ENCODE measurements at places on chromosomes 7 and 10.

DNA sequence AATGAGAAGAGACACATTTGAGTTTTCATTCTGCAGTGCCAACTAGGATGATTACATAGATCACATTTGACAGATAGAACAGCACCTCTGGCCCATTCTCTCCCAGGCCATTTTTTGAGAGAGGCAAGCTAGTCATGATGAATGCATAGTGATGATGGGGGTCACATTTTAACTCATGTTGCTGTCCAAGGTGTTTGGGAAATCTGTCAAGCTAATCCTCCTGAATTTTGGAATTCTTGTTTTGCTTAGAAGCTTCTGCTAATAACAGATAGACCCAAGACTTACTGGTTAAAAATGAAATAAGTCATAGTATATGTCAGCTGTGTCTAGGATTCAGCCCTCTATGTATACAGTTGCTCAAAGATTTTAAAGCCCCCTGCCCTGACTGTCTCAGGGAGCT is 101.0 kb downstream of the PTPN20 start:
- no peak for DNase-seq

- no peak for DNase-seq
Observed at GRCh38 chr7:73447121-73447733, 13.6 kb downstream of the FZD9 start.

- no peak for DNase-seq
Observed at GRCh38 chr7:46220066-46220630, 299.1 kb upstream of the IGFBP3 start.

GRCh38 chr7:47153058-47153457 is 428.9 kb downstream of the TNS3 start:
- no peak for DNase-seq

- no peak for DNase-seq
Observed at GRCh38 chr7:157467496-157468212, 130.8 kb downstream of the DNAJB6 start.

- DNase-seq, result no peak
Observed at GRCh38 chr7:26160896-26161295, 8.9 kb downstream of the NFE2L3 start.

- DNase-seq, result no peak
Observed at GRCh38 chr10:47038881-47039561, 127.8 kb downstream of the PTPN20 start.

DNA sequence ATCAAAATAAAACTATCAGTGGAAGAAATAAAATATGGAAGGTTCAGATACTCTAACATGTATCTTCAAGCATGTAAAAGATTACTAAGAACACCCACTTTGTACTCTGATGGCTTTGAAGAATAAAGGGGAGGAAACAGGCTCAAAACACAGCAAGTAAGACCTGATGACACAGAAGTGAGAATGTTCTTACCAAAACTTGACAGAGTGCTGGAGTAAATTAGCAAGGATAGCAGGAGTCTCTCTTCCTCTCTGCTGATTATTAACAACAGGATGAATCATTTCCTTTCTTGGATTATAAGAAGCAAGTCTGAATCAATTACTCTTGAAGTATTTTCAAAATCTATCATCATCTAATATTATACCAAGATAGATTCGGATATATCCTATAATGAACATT is 47.5 kb downstream of the GLI3 start:
- no peak for DNase-seq

Data from GM19239 (cell line).